ENCODE measurements at places on chromosomes 3 and 15.
A peak's percentile ranks its signal among the peaks of the same experiment; 100 is the strongest.

- DNase-seq, result no peak
These were observed 47.5 kb upstream of the SLC9A9 start for GRCh38 chr3:143895805-143896204.

GRCh38 chr15:57762302-57762701 lies 55.8 kb downstream of the POLR2M start:
- no peak for DNase-seq

DNA sequence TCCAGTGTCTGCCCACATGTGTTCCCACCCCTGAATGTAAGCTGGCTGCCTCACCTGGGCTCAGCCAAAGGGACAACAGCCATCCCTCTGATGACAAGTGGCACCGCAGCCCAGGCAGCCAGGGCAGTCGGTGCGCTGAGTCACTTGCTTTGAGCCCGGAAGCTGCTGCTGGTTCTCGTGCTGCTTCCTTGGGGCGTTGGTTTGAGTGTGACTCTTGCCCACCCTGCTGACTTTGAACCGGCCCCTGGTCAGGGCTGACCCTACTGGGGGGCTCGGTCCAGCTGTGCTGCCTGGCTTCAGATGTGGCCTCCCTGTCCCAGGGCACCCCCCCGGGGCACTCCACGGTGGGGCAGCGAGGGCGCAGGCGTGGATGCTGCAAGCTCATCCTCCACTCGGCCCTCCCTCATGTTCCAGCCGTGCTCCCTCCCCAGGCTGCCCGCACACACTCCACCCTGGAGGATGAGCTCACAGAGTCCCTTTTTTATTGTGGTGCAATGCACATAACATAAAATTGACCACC lies 62.1 kb downstream of the EFCAB12 start:
- DNase-seq, result no peak

- no peak for DNase-seq
These were observed 19.9 kb downstream of the SLC6A6 start for GRCh38 chr3:14422016-14422963.

DNA sequence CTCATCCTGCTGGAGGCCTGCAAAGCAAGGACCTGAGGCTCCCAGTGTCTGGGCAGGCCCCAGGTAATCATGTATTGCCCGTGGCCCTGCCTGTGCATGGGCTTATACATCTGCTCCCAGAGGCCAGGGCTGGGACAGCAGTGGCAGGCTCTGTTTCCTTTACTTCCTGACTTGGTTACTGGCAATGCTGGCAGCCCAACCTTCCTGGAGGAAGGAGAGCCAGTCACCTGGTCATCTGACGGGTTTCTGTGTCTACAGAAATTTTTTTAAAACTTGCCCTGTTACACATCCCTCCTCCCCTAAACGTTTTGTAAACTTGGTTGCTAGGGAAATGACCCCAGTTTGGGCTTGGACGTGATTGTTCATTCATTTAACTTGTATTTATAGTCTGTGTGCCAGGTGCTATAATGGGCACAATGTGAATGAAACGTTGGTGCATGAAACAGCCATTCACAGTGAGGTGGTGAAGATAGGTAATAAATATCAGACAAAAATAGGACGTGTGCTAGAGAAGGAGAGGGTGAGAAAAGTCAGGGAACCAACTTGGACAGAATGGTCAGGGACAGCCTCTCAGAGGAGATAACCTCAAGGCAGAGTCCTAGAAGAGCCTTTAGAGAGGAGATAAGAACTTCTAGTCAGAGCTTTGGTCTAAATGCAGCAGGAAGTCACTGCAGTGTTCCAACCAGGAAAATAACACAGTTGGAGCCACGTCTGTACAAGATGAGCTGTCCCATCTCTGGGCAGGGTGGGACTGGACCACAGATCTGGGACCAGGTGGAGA lies 14.1 kb downstream of the TEX264 start:
- no peak for DNase-seq

DNA sequence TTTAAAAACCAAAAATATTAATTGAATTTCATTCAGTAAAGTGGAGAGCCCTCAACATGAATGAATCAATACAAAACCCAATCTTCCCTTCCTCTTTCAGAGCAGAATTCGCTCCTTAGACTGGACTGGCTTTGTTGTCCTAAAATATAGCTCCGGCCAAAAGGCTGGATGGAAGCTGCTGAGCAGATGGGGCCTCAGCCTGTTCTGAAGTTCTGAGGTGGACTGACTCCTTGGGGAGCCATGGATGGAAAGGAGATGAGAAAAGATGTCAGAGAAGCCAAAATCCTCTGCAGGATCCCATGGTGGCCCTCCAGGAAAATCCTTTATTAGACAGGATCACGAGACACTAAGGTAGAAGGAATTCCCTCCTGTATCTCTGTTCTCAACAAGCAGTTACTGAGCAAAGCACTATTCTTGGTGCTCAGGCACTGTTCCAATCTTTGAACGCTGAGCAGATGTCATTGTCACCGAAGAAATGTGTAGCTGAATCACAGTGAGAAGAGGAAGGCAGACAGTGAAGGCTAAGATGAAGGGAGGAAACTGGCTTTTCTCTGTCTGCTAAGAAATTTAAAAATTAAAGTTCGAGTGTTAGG lies 122.0 kb downstream of the SEMA6D start:
- DNase-seq, result no peak

GRCh38 chr3:108387063-108387462 lies 90.7 kb downstream of the HHLA2 start:
- DNase-seq, result no peak

GRCh38 chr3:197000211-197000610 lies 29.4 kb downstream of the MELTF start:
- DNase-seq, result no peak

DNA sequence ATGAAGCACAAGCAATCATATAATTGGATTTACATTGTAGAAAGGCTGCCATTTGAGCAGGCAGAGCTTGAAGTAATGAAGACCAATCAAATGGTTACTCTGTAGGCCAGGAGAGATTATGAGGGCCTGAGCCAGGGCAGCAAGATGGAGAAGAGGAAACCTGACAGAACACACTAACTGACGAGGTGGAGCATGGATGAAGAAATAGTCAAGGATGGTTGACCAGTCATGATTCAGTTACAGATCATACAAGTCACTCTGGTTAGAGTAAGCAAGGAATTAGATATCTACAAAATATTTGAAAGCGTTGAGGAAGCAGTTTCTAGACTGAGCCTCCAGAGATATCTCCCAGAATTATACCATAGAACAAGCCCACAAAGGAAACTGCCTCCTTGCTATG lies 101.8 kb upstream of the THSD4 start:
- no peak for DNase-seq

GRCh38 chr15:100438570-100438969 lies 90.2 kb downstream of the CERS3 start:
- DNase-seq, result no peak

- no peak for DNase-seq
These were observed 8.8 kb upstream of the NPHP3 start for GRCh38 chr3:132730891-132731580.

DNA sequence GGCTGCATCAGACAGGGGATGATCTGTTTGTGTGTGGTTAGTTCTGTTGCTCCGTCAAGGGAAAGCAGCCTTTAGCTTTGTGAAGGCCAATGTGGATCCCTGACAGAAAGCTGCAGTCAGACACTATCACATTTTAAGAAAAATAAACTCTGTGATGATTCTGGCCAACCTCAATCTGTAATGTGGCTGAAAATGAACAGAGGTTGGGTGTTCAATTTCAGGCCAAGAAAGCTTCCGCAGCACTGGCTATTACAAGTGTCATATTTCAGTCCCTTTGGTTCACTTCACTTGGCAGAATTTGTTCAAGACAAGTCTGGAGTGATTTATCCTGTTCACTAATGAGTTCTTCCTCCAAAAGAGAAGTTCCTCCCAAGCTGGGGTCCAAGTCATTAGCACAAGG lies 571.8 kb upstream of the IL12A start:
- DNase-seq, result peak; percentile 11

DNA sequence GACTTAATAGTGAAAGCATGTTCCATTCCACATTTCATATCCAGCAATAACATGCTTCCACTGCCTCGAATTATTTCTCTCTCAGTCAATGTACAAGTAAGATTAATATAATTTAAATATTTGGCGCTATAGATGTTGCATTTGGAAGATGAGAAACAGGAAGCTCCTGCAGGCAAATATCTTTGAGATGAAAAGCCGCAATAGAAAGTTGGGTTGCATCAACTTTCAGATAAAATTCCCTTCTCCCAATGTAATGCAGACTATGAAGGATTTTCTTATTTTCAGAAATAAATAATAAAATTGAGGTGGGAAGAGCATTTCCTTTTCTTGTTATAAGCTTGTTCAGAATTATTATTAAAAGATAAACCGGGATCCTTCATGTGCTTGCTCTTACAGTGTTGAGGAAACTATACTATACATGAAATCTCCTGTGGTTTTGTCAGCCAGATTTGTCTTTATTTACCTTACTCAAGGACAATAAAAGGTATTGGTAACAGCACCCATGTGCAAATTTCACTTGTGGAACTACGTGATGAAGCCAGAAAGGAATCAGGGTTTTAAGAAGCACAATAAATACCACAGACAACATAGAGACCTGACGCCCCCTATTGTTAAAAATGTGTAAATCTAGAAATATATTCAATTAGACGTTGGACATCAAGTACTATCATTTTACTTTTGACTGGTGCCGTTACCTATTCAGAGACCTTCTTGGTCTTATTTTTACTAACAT lies 307.0 kb downstream of the ARPP21 start:
- no peak for DNase-seq

GRCh38 chr15:51369451-51369761 lies 28.0 kb downstream of the GLDN start:
- DNase-seq, result no peak

DNA sequence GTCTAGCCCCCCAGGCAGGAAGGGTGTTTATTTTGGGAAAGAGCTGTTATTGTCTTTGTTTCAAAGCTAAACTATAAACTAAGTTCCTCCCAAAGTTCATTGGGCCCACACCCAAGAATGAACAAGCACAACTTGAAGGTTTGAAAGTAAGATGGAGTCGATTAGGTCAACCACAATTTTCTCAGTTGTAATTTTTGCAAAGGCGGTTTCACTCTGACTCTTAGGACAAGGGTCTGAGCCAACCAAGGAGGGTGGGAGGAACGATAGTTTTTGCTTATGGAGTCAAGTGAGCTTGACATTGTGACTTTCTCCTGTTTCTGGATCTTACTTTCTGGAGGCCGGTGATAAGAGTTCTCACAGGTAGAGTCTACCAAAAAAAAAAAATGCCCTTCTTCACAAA lies 5.8 kb upstream of the ZNF770 start:
- DNase-seq, result no peak

GRCh38 chr3:77186728-77187127 lies 146.8 kb downstream of the ROBO2 start:
- DNase-seq, result no peak

DNA sequence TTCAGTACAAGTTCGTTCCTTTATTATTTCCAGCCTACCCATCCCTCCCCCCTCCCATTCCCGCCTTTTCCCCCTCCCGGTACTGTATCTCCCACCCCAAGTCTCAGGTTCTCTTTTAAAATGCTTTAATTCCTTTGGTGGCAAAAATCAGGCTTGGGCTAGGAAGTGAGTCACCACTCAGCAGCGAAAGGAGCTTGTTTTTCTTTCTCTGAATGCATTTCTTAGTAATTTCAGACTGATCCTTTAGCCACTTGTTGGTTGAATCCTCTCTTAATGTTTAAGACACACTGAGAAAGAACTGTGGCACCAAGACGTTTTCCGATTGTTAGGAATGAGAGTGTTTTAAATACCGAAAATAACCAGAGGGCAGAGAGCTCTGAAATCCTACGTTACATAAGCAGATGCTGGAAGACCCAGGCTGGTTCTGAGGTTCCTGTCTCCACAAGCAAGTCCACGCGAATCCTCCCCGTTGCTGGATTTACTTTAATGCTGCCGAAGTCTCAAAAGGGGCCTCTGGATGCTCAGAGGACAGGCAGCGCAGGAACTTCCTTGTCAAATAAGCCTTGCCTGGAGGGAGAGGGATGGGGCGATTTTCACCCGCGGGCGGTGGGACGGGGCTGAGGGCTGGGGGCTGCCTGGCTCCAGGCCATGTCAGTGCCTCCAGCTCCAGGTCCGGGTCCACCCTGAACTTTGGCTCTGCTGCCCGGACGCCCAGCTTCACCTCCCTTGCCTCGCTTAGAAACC lies 854 bp upstream of the COL8A1 start:
- DNase-seq, result no peak

- no peak for DNase-seq
These were observed 16.6 kb downstream of the TICRR start for GRCh38 chr15:89591834-89592233.

GRCh38 chr15:43199945-43200488 lies 14.8 kb downstream of the CCNDBP1 start:
- DNase-seq, result no peak

DNA sequence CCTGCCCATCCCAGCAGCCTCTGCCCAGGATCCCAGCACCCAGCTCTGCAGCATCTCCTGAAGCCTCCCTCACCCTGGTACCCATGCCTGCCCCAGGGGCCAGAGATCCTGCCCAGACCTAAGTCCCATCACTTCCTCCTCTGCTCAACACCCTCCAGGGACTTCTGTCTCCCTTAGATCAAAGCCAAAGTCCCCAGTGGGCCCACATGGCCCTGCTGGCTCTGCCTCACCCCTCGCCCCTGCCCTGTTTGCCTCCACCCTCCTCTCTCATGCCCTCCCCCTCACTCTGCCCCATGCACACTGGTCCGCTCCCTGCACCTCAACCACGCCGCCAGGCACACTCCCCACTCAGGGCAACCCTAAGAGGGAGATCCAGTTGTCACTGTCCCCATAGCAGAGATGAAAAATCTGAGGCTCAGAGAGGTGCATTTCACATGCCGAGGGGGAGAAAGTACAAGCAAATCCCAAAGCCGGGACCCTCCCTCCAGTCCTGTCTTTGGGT lies 146.5 kb downstream of the NUP210 start:
- no peak for DNase-seq

DNA sequence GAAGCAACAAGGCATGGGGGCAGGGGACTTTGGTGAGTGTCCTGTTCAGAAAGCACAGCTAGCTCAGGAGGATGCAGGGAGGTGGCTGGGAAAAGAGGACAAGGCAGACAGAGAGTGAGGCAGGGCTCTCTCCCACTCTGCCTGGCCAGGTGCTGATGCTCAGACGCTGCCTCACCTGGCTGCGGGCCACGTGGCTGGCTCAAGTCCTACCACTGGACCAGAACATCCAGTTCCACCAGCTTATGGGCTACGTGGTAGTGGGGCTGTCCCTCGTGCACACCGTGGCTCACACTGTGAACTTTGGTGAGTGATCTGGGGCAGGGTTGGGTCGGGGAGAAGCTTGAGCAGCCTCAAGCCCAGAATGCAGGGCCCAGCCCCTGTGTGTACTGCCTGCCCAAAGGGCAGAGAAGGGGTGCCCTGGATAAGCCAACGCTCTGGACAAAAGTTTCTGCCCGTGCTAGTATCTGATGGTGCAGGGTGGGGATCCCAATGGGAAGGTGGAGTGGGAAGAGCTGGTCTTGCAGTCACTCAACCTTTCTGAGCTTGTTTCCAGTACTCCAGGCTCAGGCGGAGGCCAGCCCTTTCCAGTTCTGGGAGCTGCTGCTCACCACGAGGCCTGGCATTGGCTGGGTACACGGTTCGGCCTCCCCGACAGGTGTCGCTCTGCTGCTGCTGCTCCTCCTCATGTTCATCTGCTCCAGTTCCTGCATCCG lies 20.9 kb downstream of the NOX5 start:
- DNase-seq, result no peak

- DNase-seq, result no peak
These were observed 106.7 kb downstream of the MYO5A start for GRCh38 chr15:52422001-52422400.

- no peak for DNase-seq
These were observed 670 bp upstream of the ISLR start for GRCh38 chr15:74172701-74173379.

All from GM04503 (cell line).